ENCODE measurements at places on chromosomes 1 and 21.

GRCh38 chr1:21308847-21309652, 18.8 kb upstream of the ECE1 start:
- DNase-seq: no peak

DNA sequence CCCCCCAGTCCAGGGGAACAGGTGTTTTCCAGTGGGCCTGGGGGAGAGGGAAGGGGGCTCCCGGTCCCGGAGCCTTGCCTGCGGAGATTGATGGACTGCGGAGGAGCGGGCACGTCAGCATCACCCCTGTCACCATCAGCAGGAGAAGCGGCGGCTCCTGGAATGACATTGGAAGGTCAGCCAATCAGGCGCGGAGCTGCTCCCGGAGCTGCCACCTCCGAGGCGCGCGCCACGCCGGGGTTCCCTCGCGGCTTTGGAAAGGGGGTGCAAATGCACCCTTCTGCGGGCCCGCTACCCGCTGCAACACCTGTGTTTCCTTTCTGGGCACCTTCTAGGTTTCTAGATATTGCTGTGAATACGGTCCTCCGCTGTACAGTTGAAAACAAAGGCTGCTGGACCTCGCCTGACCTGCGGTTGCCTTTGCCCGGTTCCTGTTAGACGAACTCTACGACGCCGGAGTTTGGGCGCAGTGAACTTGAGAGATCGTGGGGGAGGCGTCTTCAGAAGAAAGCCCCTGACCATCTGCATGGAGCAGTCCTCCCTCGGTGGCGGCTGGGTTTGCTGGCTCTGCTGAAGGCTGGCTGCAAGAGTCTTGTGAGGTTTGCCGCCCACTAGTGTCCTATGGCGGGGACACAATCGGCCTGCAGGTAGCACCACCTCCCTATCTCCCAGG, 5.3 kb downstream of the DSCAM start:
- no peak for DNase-seq

DNA sequence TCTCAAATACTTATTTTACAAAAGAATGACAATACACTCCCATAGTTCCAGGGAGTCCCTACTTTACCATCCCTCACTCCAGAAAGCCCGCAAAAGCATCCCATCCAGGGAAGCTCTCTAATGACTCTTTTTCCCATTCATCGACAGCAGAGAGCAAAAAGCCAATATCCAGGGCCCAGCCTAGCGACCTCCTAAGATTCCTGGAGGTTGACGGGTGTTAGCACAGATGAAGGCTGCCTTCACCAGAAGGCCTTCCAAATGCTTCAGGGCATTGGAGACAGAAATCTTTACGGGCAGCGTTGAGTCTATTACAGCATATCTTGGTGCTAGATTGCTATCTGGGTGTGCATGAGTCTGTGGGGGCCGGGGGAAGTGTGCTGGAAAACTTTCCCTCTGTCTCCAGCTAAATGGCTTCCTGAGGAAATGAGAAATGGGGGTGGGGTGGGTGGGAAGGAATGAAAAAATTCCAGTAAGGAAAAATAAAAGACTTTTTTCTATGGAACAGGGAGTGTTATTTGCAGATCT, 136.6 kb downstream of the PROX1 start:
- no peak for DNase-seq

GRCh38 chr1:237029240-237029639, 12.7 kb upstream of the RYR2 start:
- no peak for DNase-seq

DNA sequence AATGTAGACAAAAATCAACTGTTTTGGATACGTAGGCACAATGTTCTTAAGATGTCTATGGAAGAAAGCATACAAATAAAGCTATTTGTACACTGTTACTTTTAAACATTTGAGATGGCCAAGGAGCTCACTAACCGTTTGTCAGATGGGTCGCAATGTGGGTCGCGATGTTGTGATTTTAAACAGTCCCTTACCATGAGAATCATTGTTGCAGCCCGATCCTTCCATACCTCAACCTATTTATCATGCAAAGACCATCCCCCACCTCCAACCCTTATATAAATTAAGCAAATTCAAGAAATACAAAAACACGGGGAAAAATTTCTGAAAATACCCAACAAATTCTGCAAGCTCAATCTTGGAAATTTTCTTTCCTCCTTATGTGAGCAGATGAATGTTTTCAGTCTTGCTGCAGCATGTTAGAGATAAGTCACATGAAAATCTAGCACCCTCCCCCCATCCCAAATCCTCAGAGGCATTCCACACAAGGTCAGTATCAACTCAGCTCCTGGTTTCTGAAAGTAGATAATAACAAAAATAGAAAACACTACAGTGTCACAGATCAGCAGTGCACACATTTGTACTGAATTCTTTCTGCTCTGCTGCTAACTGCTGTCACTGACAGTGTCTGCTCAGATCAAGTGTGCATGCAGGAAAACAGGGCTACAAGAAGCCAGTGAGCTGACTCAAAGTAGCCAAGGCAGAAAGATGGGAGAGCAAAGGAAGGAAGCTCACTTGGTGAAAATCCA, 92.9 kb upstream of the TTC39A start:
- no peak for DNase-seq

DNA sequence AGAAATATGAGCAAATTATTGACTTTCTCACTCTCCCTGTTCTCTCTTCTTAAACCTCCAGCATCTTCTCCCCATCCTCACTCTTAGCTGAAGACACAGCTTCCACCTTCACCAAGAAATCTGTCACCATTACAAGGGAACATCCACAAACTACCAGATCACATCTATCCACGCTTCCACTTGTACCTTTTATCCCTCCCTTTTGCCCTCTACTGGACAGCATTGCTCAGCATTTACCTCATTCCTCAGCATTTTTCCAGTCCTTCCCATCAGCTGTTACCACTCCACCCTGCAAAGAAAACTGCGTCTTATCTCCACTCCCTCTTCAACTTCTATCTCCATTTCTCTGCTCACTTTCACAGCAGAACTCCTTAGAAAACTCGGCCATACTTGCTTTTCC, 42.6 kb downstream of the KCNJ6 start:
- DNase-seq: no peak

DNA sequence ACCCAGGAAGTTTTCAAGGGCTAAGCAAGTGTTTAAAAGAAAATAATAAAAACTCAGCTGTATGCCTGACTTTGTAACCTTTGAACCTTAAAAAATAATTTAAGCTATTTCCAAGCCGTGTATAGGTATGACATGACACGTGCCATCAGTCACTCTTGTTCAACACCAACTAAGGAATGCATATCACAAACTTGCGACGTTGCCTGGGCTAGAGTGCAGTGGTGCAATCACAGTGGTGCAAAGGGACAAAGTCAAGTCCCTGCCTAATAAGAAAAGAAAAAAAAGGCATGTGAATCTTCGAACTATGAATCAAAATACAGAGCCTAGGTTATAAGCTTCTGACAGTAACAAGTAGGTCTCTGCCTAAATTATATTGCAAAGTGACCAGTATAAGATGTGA, 79.2 kb downstream of the SMYD2 start:
- DNase-seq: no peak

DNA sequence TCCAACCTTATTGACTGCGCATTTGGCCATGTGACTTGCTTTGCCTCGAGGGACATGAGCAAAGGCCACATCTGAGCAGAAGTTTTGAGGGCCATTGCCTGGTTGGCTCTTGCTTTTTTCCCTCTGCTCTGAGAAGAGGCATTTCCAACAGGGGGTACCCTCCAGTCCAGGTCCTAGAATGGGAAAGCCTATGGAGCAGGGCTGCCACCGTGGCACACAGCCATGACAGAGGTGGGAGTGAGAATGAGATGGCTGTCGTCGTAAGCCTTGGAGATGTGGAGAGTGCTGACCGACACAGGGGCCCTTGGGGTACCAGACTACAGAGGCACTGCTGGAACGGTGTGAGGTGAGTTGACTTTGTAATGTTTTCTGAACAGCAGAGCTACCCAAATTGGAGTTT, 103.0 kb downstream of the KCNJ15 start:
- DNase-seq: no peak

- no peak for DNase-seq
These were observed 230.4 kb downstream of the KCNT2 start for GRCh38 chr1:196377811-196378210.

GRCh38 chr21:41965461-41966013, 11.7 kb upstream of the C2CD2 start:
- no peak for DNase-seq
